ENCODE measurements at places on chromosomes 16 and 17.
A peak's percentile ranks its signal among the peaks of the same experiment; 100 is the strongest.

DNA sequence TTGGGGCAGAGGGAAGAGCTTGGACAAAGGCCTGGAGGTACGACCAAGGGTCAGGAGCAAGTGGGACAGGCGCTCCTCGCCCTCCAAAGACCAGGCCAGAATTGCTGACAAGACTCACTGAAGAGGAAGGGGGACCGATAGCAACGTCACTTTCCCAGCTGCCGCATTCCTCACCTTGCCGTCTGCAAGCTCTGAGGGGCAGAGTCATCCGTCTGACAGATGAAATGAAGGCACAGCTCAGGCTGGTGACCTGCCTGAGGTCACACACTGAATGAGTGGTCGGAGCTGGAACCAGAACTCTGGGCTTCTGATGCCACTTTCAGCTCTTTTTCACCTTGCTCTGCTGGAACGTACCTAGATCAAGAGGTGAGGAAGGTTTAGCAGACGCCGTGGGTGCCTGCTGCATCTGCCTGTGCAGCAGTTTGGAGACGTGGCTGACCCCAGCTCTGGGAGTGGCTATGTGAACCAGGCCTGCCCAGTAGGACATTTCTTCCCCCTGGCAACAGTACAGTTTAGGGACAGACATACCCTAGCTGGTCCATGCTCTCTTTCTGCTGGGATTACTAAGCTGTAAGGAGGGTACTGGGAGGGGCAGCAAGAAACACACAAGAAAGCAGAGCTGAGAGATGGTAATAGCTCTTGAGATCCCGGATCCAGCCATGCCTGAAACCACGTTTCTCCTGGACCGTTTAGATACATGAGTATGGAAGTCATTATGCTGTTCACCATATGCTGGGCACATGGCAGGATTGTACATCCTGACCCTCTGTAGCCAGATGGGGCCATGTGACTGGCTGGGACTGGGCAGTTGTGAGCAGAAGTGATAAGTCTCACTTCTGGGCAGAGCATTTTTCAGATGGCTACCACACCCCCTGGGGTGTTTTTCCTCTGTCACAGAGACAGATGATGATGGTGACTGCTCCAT is 50.9 kb downstream of the IL21R start:
- no peak for DNase-seq

DNA sequence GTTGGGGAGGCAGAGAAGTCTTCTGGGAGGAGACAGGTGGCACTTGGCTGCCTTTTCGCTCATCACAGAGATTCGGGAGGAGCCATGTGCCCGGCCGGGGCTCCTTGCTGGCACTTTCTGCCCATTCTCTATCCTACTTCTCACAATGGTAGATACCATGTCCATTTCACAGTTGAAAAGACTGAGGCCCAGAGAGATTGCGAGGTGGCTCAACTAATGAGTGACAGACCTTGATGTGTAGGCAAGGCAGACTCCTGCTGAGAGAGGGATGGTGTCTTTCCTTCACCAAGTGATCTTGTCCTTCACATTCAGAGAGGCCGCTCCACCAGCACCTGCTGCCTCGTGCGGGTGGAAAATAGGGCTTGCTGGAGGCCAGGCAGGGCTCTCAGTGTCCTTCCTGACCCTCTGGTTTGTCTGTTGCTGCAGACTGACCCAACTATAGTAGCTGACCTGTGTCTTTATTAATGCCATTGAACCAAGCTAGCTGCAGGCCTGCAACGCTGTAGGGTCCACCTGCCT is 42.1 kb downstream of the MPRIP start:
- no peak for DNase-seq

DNA sequence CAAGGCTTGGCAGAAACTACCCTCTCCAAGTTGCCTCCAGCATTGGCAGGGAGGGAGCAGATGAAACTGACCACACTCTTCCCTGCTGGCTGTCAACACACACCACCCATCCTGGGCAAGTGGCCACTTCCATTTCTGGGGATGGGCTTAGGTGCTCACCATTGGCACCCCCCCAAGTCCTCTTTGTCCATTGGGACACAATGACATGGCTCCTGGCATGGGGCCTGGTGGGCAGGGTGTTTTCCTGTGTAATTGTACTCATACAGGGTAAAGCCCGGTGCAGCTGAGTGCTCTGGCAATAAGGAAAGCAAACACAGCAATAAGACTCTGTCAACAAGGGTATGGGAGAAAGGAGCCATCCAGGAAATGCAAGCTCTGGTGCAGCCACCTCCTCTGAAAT is 22.6 kb downstream of the SCNN1B start:
- peak; percentile 1 for DNase-seq

- no peak for DNase-seq
These were observed 103.7 kb downstream of the RBFOX1 start for GRCh38 chr16:7436306-7436705.

DNA sequence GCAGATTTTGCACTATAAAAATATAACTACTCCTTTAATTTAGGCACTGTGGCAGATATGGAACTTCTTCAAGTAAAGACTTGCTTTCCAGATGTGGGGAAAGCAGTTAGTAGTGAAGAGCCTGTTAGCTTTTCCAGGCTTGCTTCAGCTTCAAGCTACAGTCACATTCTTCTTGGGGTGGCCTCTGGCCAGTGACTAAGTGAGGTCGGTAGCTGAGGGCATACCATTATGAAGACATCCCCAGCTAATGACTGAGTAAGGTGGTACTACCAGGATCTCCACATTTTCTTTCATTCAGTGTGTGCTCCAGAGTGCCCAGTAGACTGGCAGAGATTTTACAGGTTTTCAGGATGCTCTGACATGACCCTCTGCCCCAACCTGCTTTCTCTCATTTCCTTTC is 167.1 kb upstream of the KIF2B start:
- DNase-seq: no peak
